ENCODE measurements at places on chromosomes 6 and 20. TPM values are rescaled to one million over a fixed set of nuclear protein-coding genes. Genes with fewer than 3 reads are reported as not detected.
A peak's percentile ranks its signal among the peaks of the same experiment; 100 is the strongest.

- peaks cover 15% of the 10 kb centered on the region for H3K4me1 ChIP-seq
- no peak for DNase-seq
- no peaks in the 10 kb centered on the region for H3K27me3 ChIP-seq
- H3K36me3 ChIP-seq, result no peaks in the 10 kb centered on the region
Measured at GRCh38 chr20:49668181-49668877, 45.3 kb downstream of the B4GALT5 start.

DNA sequence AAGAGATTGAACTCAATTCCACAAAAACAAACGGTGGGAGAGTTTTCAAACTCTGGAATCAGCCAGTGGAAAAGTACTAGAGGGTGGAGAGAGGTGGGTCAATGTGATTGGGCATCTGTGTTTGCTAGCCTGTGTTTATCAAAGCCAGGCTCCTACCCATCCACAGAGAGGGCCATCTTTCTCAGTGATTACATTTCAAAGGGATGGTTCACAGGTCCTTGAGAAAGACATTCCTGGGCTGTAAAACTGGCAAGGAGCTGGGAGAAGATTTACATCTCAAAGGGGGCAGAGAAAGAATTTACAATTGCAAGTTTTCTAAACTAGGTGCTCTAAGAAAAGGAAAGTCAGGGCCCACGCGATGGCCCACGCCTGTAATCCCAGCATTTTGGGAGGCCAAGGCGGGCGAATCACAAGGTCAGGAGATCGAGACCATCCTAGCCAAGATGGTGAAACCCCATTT is 146.8 kb upstream of the UST start:
- H3K36me3 ChIP-seq, result no peaks in the 10 kb centered on the region
- DNase-seq, result no peak
- no peak overlapping the region for H3K4me3 ChIP-seq
- H3K27me3 ChIP-seq, result no peaks in the 10 kb centered on the region
- no peaks in the 10 kb centered on the region for H3K4me1 ChIP-seq

The KCNK16 gene
- not detected for total RNA-seq

GRCh38 chr6:131107151-131107550 is 28.1 kb upstream of the AKAP7 start:
- DNase-seq, result peak; percentile 74
- no peak overlapping the region for H3K27ac ChIP-seq
- no peaks in the 10 kb centered on the region for H3K36me3 ChIP-seq
- peaks cover 38% of the 10 kb centered on the region for H3K4me1 ChIP-seq
- H3K4me3 ChIP-seq, result peak overlapping the region; percentile 17
- no peaks in the 10 kb centered on the region for H3K27me3 ChIP-seq

The HLA-DQB2 gene
- total RNA-seq, result not detected

DNA sequence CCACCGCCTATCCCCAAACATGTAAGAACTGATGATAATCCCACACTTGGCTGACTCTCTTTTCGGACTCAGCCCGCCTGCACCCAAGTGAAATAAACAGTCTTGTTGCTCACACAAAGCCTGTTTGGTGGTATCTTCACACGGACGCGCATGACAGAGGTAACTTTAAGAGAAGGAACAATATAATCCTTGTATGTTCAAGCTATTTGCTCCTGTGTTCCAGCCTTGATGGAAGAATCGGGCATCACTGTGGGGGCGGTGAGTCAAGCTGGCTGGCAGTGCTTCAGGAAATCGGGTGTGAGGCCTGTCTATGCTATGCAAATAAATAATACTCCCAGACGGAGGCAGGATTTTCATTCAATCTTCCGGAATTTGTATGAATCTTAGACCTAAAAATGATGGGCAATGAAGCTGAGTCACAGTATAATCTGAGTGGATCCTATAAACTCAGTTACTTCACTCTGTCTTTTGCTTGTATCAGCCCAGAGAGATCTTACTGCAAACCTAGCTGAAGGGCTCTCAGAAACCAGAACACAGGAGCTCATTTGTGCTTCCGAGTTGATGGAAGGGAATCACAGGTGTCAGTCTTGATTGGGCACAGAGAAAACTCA is 45.2 kb upstream of the NT5E start:
- H3K27ac ChIP-seq, result peak overlapping the region; percentile 94
- H3K36me3 ChIP-seq, result no peaks in the 10 kb centered on the region
- peaks cover 87% of the 10 kb centered on the region for H3K4me1 ChIP-seq
- H3K27me3 ChIP-seq, result no peaks in the 10 kb centered on the region
- H3K4me3 ChIP-seq, result peak overlapping the region; percentile 80
- peak; percentile 96 for DNase-seq

The DACT2 gene
- total RNA-seq, result not detected

- H3K4me3 ChIP-seq, result no peak overlapping the region
- H3K27ac ChIP-seq, result no peak overlapping the region
- DNase-seq, result no peak
- peaks cover 7% of the 10 kb centered on the region for H3K27me3 ChIP-seq
- H3K4me1 ChIP-seq, result no peaks in the 10 kb centered on the region
Measured at GRCh38 chr6:138182939-138183789, 21.4 kb downstream of the ARFGEF3 start.

DNA sequence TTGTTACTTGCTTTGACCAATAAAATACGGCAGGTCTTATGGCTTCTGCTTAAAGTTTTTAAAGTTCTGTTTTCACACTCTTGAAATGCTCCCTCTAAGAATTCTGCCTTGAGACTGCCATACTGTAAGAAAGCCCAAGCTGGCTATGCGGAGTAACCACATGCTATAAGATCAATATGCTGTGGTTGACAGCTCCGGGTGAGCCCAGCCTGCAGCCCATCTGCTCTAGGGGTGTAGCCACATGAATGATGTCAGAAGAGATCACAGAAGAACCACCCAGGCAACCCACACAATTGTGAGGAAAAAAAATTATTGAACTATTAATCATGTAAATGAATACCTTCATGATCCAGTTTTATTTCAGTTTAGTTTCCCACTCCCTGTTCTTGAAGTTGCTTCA is 26.1 kb upstream of the SH3BGRL2 start:
- H3K36me3 ChIP-seq, result no peaks in the 10 kb centered on the region
- H3K27ac ChIP-seq, result no peak overlapping the region

The ROS1 gene
- 0.02 TPM for total RNA-seq

GRCh38 chr6:35728683-35729678 is 7.9 kb upstream of the ARMC12 start:
- peaks cover 36% of the 10 kb centered on the region for H3K4me1 ChIP-seq
- DNase-seq, result no peak
- no peaks in the 10 kb centered on the region for H3K36me3 ChIP-seq
- H3K27me3 ChIP-seq, result peaks cover 1% of the 10 kb centered on the region
- H3K4me3 ChIP-seq, result peak overlapping the region; percentile 85
- H3K27ac ChIP-seq, result peak overlapping the region; percentile 89

- H3K27ac ChIP-seq, result no peak overlapping the region
- no peak for DNase-seq
- peaks cover 27% of the 10 kb centered on the region for H3K4me1 ChIP-seq
- no peak overlapping the region for H3K4me3 ChIP-seq
- no peaks in the 10 kb centered on the region for H3K27me3 ChIP-seq
Measured at GRCh38 chr6:1869308-1869707, 259.6 kb downstream of the FOXC1 start.

The NHSL1 gene
- 7.5 TPM for total RNA-seq

DNA sequence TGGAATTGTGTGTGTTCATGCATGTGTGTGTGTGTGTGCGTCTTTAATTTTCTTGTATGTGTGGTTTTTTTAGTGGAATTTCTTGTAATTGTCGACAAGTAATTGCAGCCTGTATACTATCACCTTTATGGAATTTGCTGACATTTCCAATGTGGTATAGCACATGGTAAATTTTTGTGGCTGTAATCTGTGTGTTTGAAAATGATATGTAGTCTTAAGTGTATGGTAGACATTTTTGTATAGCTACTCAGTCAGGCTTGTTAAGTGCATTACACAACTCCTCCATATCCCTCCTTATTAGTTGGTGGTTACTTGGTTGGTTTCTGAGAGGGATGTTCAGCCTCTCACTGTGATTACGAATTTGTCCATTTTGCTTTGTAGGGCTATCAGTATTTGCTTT is 384.5 kb upstream of the HSF2 start:
- H3K27ac ChIP-seq, result peak overlapping the region; percentile 50
- no peaks in the 10 kb centered on the region for H3K36me3 ChIP-seq
- peak; percentile 78 for DNase-seq

- H3K4me1 ChIP-seq, result peaks cover 14% of the 10 kb centered on the region
- no peak overlapping the region for H3K27ac ChIP-seq
- DNase-seq, result no peak
- H3K36me3 ChIP-seq, result no peaks in the 10 kb centered on the region
- H3K4me3 ChIP-seq, result no peak overlapping the region
- no peaks in the 10 kb centered on the region for H3K27me3 ChIP-seq
Measured at GRCh38 chr6:115969207-115969929, 91.3 kb downstream of the FRK start.

- H3K27ac ChIP-seq, result no peak overlapping the region
- peaks cover 57% of the 10 kb centered on the region for H3K4me1 ChIP-seq
- H3K4me3 ChIP-seq, result no peak overlapping the region
- H3K36me3 ChIP-seq, result peaks cover 16% of the 10 kb centered on the region
- H3K27me3 ChIP-seq, result no peaks in the 10 kb centered on the region
Measured at GRCh38 chr6:75266716-75267291, 17.8 kb downstream of the TMEM30A start.

- no peaks in the 10 kb centered on the region for H3K36me3 ChIP-seq
- DNase-seq, result no peak
- H3K4me1 ChIP-seq, result no peaks in the 10 kb centered on the region
- no peak overlapping the region for H3K4me3 ChIP-seq
- H3K27ac ChIP-seq, result no peak overlapping the region
Measured at GRCh38 chr6:79385333-79385732, 150.9 kb upstream of the HMGN3 start.

GRCh38 chr6:134584847-134585516 is 267.1 kb upstream of the SGK1 start:
- H3K36me3 ChIP-seq, result peaks cover 13% of the 10 kb centered on the region
- no peaks in the 10 kb centered on the region for H3K27me3 ChIP-seq
- H3K27ac ChIP-seq, result no peak overlapping the region
- no peak for DNase-seq
- H3K4me1 ChIP-seq, result peaks cover 20% of the 10 kb centered on the region
- no peak overlapping the region for H3K4me3 ChIP-seq

GRCh38 chr6:20402342-20403069 is 827 bp downstream of the E2F3 start:
- peaks cover 2% of the 10 kb centered on the region for H3K27me3 ChIP-seq
- H3K4me1 ChIP-seq, result peaks cover 30% of the 10 kb centered on the region
- H3K27ac ChIP-seq, result peak overlapping the region; percentile 95
- no peak for DNase-seq
- peaks cover 15% of the 10 kb centered on the region for H3K36me3 ChIP-seq

GRCh38 chr20:24986436-24987015 is 6.0 kb downstream of the APMAP start:
- no peak overlapping the region for H3K4me3 ChIP-seq
- DNase-seq, result no peak
- peaks cover 20% of the 10 kb centered on the region for H3K36me3 ChIP-seq
- no peak overlapping the region for H3K27ac ChIP-seq

- no peaks in the 10 kb centered on the region for H3K27me3 ChIP-seq
- no peak for DNase-seq
- H3K4me3 ChIP-seq, result no peak overlapping the region
- peaks cover 6% of the 10 kb centered on the region for H3K4me1 ChIP-seq
Measured at GRCh38 chr20:47487175-47487917, 14.3 kb upstream of the NCOA3 start.

DNA sequence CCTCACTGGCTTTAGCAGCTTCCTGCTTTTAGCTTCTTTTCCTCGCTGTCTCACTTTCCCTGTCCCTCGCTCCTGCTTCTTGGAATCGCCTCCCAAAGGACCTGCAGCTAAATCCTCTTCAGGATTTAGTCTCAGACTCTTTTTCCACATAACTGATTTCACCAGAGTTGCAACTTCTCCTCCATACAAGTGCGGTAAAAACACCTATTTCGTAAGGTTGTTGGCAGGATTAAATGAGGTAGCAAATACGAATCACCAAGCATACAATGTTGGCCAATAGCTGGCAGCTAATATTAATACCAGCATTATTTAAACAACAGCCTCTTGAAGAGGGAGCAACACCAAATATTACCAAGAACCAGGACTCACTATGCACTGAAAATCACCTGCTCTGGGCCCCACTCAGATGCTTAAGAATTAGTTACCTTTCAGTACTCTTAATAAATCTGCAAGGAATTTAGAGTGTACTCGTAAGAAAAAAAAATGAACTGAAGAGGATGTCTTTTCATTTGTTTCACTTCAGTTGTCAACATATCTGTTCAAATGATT is 123.0 kb downstream of the DTNBP1 start:
- no peak overlapping the region for H3K4me3 ChIP-seq
- no peak overlapping the region for H3K27ac ChIP-seq
- no peak for DNase-seq
- peaks cover 8% of the 10 kb centered on the region for H3K4me1 ChIP-seq
- H3K27me3 ChIP-seq, result peaks cover 3% of the 10 kb centered on the region

- no peaks in the 10 kb centered on the region for H3K36me3 ChIP-seq
- no peak overlapping the region for H3K4me3 ChIP-seq
- no peak for DNase-seq
- no peak overlapping the region for H3K27ac ChIP-seq
- H3K27me3 ChIP-seq, result no peaks in the 10 kb centered on the region
- no peaks in the 10 kb centered on the region for H3K4me1 ChIP-seq
Measured at GRCh38 chr6:91266156-91266555, 679.3 kb upstream of the MAP3K7 start.

DNA sequence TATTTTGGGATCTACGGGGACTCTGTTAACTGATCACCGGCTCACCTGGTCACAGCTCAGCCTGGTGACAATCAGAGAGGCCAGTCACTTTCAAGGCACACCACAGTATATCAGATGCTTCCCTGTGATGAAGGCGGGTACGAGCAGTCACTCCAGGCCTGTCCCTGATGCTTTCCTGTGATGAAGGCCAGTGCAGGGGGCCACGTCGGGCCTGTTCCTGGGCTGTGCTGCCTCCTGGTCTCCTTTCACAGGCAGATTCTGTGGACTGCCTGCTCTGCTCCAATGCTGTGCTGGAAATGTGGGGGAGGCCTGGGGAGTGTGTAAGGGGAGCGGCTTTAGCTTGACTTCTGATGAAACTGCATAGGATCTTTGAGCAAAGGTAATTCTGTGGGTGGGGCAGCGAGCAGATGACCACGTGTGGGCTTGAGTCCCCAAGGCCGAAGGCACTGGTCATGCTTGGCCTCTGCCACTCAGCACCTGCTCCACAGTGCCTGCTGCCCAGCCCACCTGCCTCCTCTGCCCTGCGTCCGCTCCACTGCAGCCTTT is 372.6 kb downstream of the TAF4 start:
- H3K4me1 ChIP-seq, result no peaks in the 10 kb centered on the region
- peaks cover 4% of the 10 kb centered on the region for H3K36me3 ChIP-seq
- peaks cover 7% of the 10 kb centered on the region for H3K27me3 ChIP-seq
- H3K4me3 ChIP-seq, result no peak overlapping the region
